Stimulated activated CD8-positive, alpha-beta memory T cell treated with anti-CD3 and anti-CD28 coated beads, Interleukin-4, amount 100 ng/mL, for 4 hours (primary cell): ENCODE measurements at places on chromosomes 16 and 17.

GRCh38 chr16:30377050-30377811 is 2.6 kb downstream of the MYL11 start:
- DNase-seq, result no peak

DNA sequence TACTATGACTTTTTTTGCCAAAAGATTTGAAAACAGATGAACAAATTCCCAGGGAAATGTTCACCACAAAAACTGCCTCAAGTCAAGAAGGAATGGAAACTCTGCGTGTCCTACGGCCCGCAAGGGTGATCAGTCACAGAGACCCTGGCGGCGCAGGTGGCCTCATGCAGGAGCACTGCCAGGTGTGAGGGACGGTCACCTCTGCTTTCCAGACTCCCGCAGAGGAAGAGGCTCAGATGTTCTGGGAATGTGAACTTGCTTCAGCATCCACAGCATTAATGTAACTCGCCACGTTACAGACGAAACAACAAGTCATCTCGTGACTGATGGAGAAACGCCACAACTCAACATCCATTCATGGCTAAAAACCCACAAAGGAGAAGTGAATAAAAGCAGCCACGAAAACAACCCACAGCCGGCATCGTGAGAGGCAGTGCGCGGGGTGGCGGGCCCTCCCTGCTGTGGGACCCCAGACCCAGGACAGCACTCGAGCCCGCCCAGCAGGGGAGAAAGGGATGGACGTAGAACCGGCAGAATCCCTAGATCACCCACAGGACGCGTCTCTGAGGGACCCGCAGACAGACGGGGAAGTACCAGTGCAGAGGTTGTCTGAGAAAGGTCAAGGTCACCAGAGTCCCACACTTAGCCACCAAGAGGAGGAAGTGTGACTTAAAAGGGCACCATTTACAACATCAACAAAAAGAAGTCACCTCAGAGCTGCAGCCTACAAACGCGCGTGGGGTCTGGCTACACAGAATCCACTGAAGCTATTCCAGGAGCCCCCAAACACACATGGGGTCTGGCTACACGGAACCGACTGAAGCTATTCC is 76.9 kb upstream of the GNG13 start:
- no peak for DNase-seq

DNA sequence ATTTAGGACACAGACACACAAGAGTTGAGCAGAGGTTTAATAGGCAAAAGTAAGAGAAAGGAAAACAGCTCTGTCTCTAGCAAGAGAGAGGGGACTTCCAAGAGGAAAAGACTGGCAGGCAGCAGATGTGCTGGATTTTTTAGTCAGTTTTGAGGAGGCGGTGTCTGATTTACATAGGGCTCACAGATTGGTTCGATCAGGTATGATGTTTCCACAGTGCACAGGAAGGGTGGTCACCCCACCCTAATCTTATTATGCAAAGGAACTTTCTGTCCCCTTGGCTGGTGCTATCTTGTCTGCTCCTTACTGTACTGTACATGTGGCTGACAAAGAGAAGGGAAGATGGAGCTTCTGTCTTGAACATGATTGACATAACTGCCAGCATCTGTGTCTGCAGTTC is 25.3 kb downstream of the BFAR start:
- no peak for DNase-seq

DNA sequence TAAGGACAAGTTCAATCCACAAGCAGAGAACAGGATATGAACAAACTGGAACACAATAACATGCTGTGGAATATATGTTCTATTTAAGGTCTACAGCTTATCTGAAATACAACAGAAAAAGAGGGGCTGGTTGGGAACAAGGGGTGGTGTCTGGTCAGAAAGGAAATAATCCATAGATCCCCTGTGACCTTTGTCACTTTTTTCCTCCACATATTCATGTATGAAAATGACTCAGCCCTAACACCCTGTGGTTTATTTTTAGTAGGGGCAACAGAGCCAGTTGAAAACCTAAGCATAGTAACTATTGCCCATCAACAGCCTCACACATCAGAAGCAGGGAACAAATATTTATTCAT is 12.3 kb upstream of the SPAG9 start:
- DNase-seq, result no peak

- no peak for DNase-seq
Measured at GRCh38 chr17:15291674-15292361, 26.7 kb upstream of the PMP22 start.

DNA sequence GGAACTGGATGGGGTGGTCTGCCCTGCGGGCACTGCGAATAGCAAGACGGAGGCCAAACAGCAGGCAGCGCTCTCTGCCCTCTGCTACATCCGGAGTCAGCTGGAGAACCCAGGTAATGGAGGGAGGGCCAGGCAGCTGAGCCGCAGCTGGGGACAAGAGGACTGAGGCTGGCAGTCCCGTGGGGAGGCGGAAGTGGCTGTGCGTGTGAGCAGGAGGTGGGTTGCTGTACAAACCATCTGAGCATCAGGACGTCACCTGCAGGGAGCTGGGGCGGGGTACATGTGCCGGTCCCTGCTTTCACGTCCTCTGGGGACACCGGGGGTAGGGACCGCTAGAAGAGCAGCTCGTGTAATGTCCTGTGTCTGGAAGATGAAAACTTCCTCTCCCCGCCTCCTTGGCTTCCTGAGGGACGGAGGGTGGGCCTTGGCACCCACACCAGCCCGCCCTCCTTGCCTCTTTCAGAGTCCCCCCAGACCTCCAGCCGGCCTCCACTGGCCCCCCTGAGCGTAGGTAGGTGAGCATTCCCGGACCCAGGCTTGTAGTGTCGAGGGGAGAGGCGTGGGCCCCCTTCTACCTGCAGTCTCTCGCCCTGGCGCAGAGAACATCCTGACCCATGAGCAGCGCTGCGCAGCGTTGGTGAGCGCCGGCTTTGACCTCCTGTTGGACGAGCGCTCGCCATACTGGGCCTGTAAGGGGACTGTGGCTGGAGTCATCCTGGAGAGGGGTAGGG is 3.7 kb downstream of the ADAD2 start:
- no peak for DNase-seq

DNA sequence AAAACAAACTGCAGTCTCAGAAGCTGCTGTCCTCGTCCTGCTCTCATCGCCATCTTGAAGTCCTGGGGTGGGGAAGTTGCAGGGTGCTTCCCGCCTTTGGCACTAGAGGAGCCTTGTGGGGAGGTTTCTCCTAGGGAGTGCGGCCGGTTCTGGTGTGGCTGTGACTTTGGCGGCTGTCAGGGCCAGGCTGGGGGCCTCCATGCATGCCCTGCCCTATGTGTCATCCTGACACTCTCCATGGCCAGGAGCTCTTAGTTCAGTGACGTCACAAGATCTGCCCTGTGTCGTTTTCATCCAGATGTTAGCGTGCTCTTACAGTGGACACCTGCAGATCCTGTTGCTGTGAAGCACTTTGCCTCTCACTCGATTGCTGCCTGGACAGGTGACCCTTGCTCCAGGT is 49.6 kb downstream of the PLD6 start:
- no peak for DNase-seq

GRCh38 chr17:33990943-33991706 is 264.0 kb upstream of the CCL2 start:
- DNase-seq, result no peak
